ENCODE measurements at places on chromosomes 2 and 18.

- DNase-seq = no peak
Measured at GRCh38 chr2:105104208-105104731, 66.4 kb downstream of the MRPS9 start.

- DNase-seq = no peak
Measured at GRCh38 chr2:43513796-43514195, 82.0 kb downstream of the THADA start.

DNA sequence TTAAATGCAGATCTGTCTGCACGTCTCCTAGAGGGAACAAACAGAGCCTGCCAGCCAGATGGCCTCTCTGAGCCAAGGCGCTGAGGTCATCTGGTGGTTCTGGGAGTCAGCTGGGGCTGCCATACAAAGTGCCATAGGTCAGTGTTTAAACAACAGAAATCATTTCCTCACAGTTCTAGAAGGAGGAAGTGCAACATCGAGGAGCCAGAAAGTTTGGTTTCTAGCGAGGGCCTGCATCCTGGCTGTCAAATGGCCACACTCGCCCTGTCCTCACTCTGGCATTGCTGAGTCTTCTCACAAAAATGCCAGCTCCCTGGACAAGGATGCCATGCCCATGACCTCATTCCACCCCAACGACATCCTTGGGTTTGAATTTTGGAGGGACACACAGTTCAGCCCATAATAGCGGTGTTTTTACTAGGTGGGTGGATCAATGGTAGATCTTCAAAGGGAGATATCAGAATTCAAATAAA, 59.6 kb downstream of the MYT1L start:
- no peak for DNase-seq

DNA sequence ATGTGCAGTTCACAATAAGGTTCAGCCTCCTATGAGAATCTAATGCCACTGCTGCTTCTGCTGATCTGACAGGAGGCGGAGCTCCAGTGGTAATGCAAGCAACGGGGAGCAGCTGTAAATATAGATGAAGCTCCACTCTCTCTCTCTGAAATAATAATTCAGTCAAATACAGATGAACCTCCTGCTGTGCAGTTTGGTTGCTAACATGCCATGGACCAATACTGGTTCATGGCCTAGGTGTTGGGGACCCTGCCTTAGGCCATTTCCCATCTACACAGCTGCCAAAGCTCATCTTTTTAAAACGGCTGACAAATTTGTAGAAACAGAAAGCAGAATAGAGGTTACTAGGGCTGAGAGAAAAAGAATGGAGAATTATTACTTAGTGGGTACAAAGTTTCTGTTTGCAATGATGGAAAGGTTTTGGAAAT, 10.7 kb upstream of the HNRNPA3 start:
- DNase-seq = no peak

DNA sequence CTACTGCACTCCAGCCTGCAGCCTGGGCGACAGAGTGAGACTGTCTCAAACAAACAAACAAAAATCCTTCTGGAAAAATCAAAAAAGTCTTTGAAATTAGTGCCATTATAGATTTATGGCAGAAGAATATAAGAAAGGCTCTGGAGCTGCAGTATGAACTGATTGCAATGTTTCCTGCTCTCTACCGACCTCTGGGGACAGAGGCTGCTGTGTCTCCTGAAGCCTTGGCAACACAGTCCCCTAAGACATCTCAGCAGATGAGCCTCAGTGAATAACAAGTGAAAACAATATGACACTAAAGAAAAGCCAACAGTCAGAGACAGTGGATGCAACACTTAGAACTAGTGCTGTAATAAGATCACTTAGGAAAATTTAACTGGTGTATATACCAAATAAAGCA, 494.9 kb upstream of the LRATD1 start:
- DNase-seq = no peak

Measured in activated effector memory CD4-positive, alpha-beta T cell treated with Interleukin-2 at 50 U/mL for 16 hours (primary cell).